ENCODE measurements at places on chromosomes 3 and 15. TPM values are rescaled to one million over a fixed set of nuclear protein-coding genes. Genes with fewer than 3 reads are reported as not detected.

Gene REC114
- total RNA-seq, result not detected

Gene KNL1
- total RNA-seq, result 2.1 TPM

Gene WNT7A
- total RNA-seq, result 2.3 TPM

Gene P4HTM
- 34.4 TPM for total RNA-seq

DNA sequence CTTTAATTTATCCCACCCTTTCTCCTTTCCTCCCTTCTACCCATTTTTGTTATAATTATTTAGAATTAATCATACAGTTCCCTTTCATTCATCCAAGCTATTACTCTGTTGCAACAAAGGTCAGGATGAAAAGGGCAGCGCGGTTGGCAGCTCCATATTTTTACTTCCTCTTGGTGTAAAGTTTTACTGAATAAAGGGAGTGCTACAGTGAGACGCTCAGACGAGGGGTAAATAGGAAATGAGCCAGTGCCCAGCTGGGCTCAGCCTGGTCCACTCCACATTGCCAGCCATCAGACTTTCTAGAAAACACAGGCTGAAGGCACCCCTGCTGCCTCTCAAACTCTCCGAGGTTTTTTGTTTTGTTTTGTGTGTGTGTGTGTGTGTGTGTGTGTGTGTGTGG, 21.9 kb upstream of the ZBTB38 start:
- no peak for DNase-seq
- no peaks in the 10 kb centered on the region for H3K4me1 ChIP-seq
- H3K36me3 ChIP-seq, result no peaks in the 10 kb centered on the region
- no peaks in the 10 kb centered on the region for H3K27me3 ChIP-seq

GRCh38 chr3:13215940-13216546, 142.8 kb upstream of the IQSEC1 start:
- no peak for DNase-seq
- no peaks in the 10 kb centered on the region for H3K27me3 ChIP-seq
- H3K4me1 ChIP-seq, result no peaks in the 10 kb centered on the region

GRCh38 chr3:126275620-126275904, 81.6 kb downstream of the KLF15 start:
- H3K36me3 ChIP-seq, result no peaks in the 10 kb centered on the region
- H3K27me3 ChIP-seq, result no peaks in the 10 kb centered on the region
- DNase-seq, result no peak
- no peaks in the 10 kb centered on the region for H3K4me1 ChIP-seq

- peaks cover 13% of the 10 kb centered on the region for H3K4me1 ChIP-seq
- H3K27me3 ChIP-seq, result no peaks in the 10 kb centered on the region
- H3K27ac ChIP-seq, result no peak overlapping the region
Observed at GRCh38 chr3:119681279-119681678, 4.1 kb upstream of the COX17 start.

DNA sequence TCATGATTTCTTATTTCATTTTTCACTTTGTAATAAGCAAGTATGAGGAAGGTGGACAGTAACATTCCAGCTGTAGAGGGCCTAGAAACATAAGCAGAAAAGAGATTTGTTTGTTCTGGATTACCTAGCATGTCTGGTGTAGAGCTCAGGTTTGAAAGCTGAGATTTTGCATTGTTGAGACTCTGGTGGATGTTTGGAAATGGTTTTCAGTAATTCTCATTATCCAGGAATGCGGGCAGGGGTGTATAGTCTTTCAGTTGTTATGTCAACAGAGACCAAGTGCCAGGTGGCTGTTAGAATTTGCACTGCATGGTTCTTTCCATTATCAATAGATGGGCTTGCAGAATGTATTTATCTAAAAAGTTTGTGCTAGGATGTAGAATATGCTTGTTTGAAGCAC, 10.9 kb downstream of the GPD1L start:
- no peaks in the 10 kb centered on the region for H3K36me3 ChIP-seq
- no peaks in the 10 kb centered on the region for H3K27me3 ChIP-seq
- no peak overlapping the region for H3K4me3 ChIP-seq
- H3K27ac ChIP-seq, result no peak overlapping the region

DNA sequence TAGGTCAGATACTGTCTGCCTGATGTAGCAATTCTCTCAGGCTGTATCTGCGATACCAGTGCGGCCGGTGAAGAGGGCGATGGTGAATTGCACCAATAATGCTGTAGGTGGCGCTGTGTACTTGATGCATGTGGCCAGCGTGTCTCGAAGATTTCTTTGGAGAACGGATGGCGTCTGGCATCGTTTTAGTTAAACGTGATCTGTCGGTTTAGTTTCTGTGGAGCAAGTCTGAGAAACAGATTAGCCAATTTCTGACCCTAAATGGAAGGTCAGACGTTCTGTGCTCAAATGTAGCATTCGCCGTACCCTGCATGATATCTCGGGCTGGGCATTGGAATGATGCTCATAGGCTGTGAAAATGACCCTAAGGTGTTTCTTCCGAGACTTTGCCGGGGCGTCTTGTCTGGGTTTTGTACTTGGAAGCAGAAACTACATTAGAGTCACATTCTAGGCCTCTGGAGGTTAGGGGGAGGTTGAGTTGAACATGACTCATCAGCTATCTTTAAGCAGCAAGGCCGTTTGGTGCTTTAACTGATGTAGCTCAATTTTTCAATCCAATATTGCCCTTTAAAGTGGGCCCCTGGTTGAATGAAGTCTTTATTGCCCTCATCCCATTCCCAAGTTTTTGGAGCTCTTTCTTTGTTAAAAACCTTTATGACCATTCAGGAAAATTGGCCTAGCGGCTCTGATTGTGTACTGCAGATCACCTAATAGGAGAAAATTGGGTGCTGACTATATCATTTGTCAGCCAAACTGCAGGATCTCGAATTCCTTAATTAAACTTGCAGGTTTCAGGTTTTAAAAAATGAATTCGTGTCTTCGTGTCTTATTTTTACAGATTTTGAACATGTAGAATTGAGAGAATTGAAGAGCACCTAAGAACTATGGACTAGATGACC, 80.0 kb downstream of the SQOR start:
- no peak overlapping the region for H3K27ac ChIP-seq
- H3K36me3 ChIP-seq, result no peaks in the 10 kb centered on the region
- no peak overlapping the region for H3K4me3 ChIP-seq
- DNase-seq, result no peak

GRCh38 chr3:13013994-13014754, 59.1 kb downstream of the IQSEC1 start:
- H3K4me3 ChIP-seq, result peak overlapping the region; percentile 40
- peak; percentile 85 for DNase-seq
- H3K27me3 ChIP-seq, result no peaks in the 10 kb centered on the region
- no peaks in the 10 kb centered on the region for H3K36me3 ChIP-seq
- peaks cover 81% of the 10 kb centered on the region for H3K4me1 ChIP-seq
- peak overlapping the region; percentile 99 for H3K27ac ChIP-seq

DNA sequence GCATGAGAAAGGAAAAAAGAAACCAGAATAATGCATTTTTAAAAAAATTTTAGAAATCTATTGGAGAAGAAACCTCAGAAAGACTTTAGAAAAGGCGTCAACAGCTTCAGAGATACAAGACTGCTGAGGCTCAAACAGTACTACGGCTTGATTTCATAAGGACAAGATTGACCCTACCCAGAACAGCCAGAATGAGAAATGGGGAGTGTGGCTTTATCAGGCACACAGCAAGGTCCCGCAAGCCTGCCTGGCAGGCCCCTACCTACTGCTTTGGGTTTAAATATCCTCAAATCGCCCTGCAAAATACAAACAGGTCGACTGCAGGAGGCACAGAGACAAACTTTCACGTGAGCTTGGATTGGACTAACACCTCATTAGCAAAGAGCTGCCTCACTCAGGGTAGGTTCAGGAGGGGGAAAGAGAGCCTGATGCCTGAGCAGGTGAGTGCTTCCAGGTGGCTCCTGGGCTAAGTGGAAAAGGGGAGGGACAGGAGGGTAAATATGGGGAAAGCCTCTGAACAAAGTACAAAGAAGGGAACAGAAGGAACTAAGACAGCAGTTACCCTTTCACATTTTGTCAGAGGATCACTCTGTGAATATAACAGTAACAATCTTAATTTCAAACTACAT, 87.5 kb downstream of the RORA start:
- DNase-seq, result no peak
- no peaks in the 10 kb centered on the region for H3K4me1 ChIP-seq
- no peaks in the 10 kb centered on the region for H3K27me3 ChIP-seq
- H3K36me3 ChIP-seq, result no peaks in the 10 kb centered on the region

- H3K4me3 ChIP-seq, result no peak overlapping the region
Observed at GRCh38 chr3:118818386-118818785, 216.3 kb downstream of the IGSF11 start.

- no peak for DNase-seq
- no peak overlapping the region for H3K4me3 ChIP-seq
- no peaks in the 10 kb centered on the region for H3K27me3 ChIP-seq
- H3K36me3 ChIP-seq, result peaks cover 4% of the 10 kb centered on the region
- H3K4me1 ChIP-seq, result no peaks in the 10 kb centered on the region
Observed at GRCh38 chr15:74682954-74683353, 12.9 kb downstream of the EDC3 start.

- peaks cover 8% of the 10 kb centered on the region for H3K36me3 ChIP-seq
- H3K27ac ChIP-seq, result peak overlapping the region; percentile 49
- no peaks in the 10 kb centered on the region for H3K27me3 ChIP-seq
- no peak overlapping the region for H3K4me3 ChIP-seq
- DNase-seq, result no peak
Observed at GRCh38 chr15:70672081-70672480, 91.3 kb downstream of the UACA start.

- no peaks in the 10 kb centered on the region for H3K27me3 ChIP-seq
- no peaks in the 10 kb centered on the region for H3K4me1 ChIP-seq
- DNase-seq, result no peak
- H3K27ac ChIP-seq, result no peak overlapping the region
- H3K36me3 ChIP-seq, result no peaks in the 10 kb centered on the region
- no peak overlapping the region for H3K4me3 ChIP-seq
Observed at GRCh38 chr3:38089163-38089562, 47.8 kb downstream of the ACAA1 start.

DNA sequence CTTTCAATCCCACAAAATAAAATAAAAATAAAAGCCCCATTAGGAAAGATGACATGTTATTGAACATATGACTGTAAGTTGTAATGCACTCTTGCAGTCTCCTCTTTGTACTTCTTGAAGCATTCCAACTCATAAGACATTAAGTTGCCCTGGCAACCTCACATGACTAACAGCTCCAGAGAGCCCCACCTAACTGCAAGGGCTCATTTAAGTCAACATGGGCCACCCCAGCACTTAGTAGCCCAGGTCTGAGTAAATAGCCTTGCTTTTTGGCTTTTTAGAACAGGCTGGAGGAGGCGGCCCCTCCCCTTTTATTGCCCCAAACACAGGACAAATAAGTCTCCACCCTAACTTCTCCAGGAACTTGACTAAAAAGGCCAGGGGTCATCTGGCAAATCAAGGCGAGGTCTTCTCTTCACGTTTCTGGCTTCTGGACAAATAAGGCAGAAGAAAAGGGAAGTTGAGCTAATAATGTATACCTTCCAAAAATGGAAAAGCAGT, 135.1 kb downstream of the TMCO5A start:
- peaks cover 59% of the 10 kb centered on the region for H3K4me1 ChIP-seq
- no peak overlapping the region for H3K4me3 ChIP-seq
- DNase-seq, result no peak
- no peaks in the 10 kb centered on the region for H3K36me3 ChIP-seq
- peaks cover 24% of the 10 kb centered on the region for H3K27me3 ChIP-seq

DNA sequence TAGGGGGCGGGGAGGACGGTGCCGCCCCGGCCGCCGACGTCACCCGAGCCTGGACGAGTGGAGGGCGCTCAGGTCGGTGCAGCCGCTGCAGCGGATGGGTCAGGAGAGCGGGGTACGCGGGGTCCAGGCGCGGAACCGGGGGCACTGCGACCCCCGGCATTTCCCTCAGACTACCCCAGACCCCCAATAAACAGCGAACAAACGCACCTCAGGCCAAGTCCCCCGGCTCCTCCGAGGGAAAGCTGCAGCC, 78.9 kb downstream of the IQSEC1 start:
- H3K27ac ChIP-seq, result peak overlapping the region; percentile 94
- peaks cover 95% of the 10 kb centered on the region for H3K4me1 ChIP-seq
- peak overlapping the region; percentile 80 for H3K4me3 ChIP-seq
- no peaks in the 10 kb centered on the region for H3K27me3 ChIP-seq
- no peaks in the 10 kb centered on the region for H3K36me3 ChIP-seq

- H3K27me3 ChIP-seq, result no peaks in the 10 kb centered on the region
- H3K4me3 ChIP-seq, result no peak overlapping the region
- H3K4me1 ChIP-seq, result no peaks in the 10 kb centered on the region
- DNase-seq, result peak; percentile 53
Observed at GRCh38 chr3:197525706-197526105, 30.1 kb downstream of the BDH1 start.

DNA sequence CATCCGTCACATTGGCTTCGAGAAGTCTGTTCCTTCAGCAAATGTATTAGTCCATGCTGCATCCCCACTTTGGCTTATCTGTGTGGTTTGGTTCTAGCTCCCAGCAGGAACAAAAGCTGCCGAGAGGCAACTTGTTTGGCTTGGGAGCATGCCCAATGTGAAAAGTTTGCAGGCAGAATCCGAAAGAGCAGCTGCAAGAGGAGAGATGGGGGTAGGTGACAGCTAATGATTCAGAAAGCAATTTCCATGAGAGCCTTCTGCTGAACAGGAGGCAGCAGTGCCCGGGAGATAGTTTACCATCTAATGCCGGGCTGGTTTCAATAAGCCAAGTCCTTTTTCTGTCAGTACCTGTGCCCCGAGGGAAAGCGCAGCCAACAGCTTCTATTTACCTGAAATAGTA, 60.2 kb downstream of the GRM7 start:
- H3K27ac ChIP-seq, result no peak overlapping the region
- H3K27me3 ChIP-seq, result no peaks in the 10 kb centered on the region
- H3K4me3 ChIP-seq, result no peak overlapping the region
- no peak for DNase-seq
- H3K36me3 ChIP-seq, result no peaks in the 10 kb centered on the region
- no peaks in the 10 kb centered on the region for H3K4me1 ChIP-seq

DNA sequence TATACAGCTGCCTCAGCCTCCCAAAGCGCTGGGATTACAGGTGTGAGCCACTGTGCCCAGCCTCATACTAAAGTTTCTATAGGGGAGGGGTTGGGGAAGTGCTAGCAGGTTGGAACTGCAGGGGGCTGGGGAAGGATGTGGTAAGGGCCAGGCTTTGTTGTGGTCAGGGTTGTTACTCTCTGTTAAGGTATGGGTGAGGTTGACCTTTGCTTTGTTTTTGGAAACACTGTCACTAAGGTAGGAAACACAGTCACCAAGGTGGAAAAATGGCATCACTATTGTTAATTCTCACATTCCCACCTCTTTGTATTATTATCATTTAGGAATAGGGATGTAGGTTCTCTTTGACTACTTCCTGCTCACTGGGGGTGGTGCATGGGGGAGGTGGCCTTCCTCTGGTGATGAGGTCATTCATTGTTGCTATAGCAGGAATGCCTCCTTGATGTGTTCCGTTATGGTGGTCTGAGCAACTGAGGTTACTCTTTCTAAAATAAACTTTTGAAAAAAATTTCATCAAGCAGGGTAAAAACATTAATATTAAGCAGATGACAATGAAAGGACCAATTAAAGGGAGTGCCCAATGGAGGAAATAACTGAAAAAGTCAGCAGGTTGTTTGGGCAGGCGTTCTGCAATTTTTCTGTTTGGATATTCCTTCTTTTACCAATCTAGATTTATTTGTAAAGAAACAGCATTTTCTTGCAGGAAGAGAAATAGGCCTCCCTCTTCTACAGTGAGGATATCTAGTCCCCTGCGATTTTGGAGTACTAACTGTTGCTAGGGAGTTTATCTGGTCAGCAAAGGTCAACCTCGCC, 150.5 kb downstream of the WDR76 start:
- H3K4me1 ChIP-seq, result no peaks in the 10 kb centered on the region
- no peak overlapping the region for H3K27ac ChIP-seq
- no peak for DNase-seq
- H3K4me3 ChIP-seq, result no peak overlapping the region
- no peaks in the 10 kb centered on the region for H3K36me3 ChIP-seq
- no peaks in the 10 kb centered on the region for H3K27me3 ChIP-seq
